ENCODE measurements at places on chromosomes 1 and 21. TPM values are rescaled to one million over a fixed set of nuclear protein-coding genes. Genes with fewer than 3 reads are reported as not detected.

MSH4 gene
- total RNA-seq = 0.48 TPM

CD53 gene
- 11.5 TPM for total RNA-seq

DNA sequence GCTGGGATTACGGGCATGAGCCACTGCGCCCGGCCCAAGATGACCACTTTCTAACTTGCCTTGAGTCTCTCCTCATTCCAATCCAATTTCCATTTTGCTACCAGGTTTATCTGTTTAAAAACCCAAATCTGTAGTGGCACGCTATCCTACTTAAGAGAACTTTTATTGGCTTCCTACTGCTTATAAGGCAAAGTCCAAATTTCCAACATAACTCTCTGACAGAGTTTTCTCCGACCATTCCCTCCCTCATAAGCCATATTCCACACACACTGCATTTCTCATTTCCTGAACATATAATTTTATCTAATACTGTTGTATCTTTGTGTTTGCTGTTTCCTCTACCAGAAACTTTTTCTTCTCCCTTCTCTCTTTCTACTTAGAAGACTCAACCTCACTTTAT, 15.3 kb downstream of the SF3A3 start:
- no peak for DNase-seq
- H3K27ac ChIP-seq = no peak overlapping the region
- H3K4me1 ChIP-seq = no peaks in the 10 kb centered on the region

- DNase-seq = no peak
- H3K4me3 ChIP-seq = no peak overlapping the region
- no peaks in the 10 kb centered on the region for H3K36me3 ChIP-seq
- H3K27me3 ChIP-seq = no peaks in the 10 kb centered on the region
- no peak overlapping the region for H3K27ac ChIP-seq
- H3K4me1 ChIP-seq = peaks cover 5% of the 10 kb centered on the region
These were observed 260.3 kb upstream of the SGIP1 start for GRCh38 chr1:66273656-66274055.

CHD5 gene
- total RNA-seq = not detected

LRRC53 gene
- not detected for total RNA-seq

- no peaks in the 10 kb centered on the region for H3K27me3 ChIP-seq
- H3K36me3 ChIP-seq = no peaks in the 10 kb centered on the region
- peak overlapping the region; percentile 89 for H3K27ac ChIP-seq
These were observed 3.4 kb downstream of the SEMA6C start for GRCh38 chr1:151143057-151143435.

ZFP69 gene
- total RNA-seq = 6.2 TPM

DNA sequence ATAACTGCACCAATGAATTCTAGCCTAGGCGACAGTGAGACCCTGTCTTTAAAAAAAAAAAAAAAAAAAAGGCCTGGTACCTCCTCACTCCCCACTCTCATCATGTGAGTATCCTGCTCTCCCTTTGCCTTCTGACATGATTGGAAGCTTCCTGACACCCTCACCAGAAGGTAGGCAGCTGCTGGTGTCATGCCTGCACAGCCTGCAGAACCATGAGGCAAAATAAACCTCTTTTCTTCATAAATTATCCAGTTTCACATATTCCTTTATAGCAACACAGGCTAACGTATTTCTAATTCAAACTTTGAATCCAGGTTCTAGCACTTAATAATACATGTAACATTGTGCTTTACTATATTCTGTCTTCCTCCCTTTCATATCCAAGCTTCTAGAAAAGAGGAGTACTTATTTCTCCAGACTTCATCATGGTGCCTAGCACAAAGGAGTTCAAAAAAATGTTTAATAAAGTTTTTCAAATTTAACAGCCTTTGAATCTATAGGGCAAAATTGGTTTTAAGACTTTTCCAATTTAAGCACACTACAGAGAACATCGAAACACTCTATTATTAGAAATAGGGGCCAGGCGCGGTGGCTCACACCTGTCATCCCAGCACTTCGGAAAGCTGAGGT, 5.6 kb downstream of the AHCTF1 start:
- H3K4me1 ChIP-seq = peaks cover 10% of the 10 kb centered on the region
- H3K36me3 ChIP-seq = no peaks in the 10 kb centered on the region
- no peak overlapping the region for H3K27ac ChIP-seq
- H3K27me3 ChIP-seq = no peaks in the 10 kb centered on the region
- DNase-seq = no peak
- no peak overlapping the region for H3K4me3 ChIP-seq

DNA sequence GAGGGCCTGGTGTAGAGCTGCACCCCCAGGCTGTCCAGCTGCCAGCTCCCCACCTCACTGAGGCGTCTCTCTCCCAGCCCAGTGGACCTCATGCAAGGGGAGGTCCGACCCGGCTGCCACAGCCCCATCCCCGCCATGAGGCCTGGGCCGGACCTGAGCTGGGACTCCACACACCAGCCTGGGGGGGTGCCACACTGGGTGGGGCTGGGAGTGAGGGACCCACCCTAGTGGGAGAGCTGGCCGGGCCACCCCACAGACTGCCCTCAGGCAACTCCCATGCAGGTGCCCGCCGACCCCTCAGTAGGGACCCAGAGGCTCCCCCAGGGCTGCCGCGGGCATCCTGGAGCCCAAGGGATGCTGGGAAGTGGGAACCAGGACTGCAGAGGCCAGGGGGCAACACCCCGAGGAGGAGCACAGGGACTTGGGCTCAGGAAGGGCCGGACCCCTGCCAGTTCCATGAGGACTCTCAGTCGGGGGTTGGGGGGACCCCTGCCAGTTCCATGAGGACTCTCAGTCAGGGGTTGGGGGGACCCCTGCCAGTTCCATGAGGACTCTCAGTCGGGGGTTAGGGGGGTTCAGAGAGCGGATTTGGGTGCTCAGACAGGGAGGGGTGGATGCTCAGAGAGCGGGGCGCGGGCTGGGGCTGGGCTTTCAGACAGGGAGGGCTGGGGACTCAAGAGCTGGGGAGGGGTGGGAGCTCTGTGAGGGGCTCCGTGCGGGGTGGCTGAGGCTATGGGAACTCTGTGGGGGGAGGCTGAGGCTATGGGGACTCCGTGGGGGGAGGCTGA, 1.2 kb upstream of the RNF223 start:
- H3K36me3 ChIP-seq = no peaks in the 10 kb centered on the region
- DNase-seq = no peak
- H3K27ac ChIP-seq = no peak overlapping the region

DNA sequence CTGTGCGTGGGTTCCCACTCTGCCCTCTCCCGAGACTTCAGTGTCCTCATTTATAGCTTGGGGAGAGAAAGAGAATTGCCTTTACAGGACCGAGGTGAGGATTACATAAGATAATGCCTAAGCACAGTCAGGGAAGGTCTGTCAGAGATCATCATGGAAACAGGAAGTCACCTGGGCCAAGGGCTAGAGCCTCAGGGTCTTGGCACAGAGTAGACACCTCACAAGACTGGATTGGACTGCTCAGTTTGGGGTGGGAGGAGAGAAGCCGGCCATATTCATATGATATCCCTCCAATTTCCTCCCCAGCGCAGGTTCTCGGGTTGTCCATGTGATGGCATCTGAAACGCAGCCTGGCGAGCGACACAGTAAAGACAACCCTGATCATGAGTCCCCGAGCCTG, 3.8 kb downstream of the CNR2 start:
- DNase-seq = no peak
- no peaks in the 10 kb centered on the region for H3K4me1 ChIP-seq
- no peaks in the 10 kb centered on the region for H3K27me3 ChIP-seq
- H3K4me3 ChIP-seq = no peak overlapping the region

SYT11 gene
- total RNA-seq = 32.4 TPM

AMY1A gene
- not detected for total RNA-seq

MTMR11 gene
- total RNA-seq = 48.2 TPM

ZNF670 gene
- 9.2 TPM for total RNA-seq

GRCh38 chr21:45088116-45088515, 13.7 kb downstream of the ADARB1 start:
- H3K4me3 ChIP-seq = no peak overlapping the region
- no peaks in the 10 kb centered on the region for H3K36me3 ChIP-seq
- H3K4me1 ChIP-seq = no peaks in the 10 kb centered on the region
- no peaks in the 10 kb centered on the region for H3K27me3 ChIP-seq
- no peak for DNase-seq
- H3K27ac ChIP-seq = no peak overlapping the region

DNA sequence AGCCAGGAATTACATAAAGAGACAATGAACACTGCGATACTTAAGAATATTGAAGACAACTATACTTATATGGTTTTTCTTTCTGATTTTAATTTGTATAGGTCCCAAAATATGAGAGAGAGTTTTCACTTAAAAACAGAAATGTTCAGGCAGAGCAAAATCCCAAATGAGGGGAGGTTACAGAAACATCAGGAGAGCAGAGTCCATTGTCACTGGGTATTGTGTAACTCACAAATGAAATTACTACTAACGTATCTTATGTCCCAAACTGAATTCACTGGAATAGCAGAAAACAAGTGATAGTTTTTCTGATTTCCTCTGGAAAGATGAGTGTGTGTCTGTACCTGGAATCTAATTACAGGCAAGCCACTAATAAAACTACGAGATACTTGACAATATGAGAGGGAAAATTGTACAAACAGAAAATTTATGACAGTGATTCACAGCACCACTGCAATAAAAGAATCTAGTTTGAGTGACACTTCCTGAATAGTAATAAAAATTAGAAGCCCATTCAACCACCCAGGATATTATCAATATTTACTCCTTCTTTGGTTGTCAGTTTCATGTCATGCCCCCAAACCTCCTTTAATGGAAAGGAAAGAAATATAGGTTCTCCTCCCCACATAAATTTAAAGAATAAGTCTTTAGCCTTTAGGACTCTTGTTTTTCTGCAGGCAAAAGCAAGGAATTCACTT, 522.6 kb downstream of the ADGRL2 start:
- H3K4me1 ChIP-seq = no peaks in the 10 kb centered on the region
- no peaks in the 10 kb centered on the region for H3K36me3 ChIP-seq
- DNase-seq = no peak
- no peak overlapping the region for H3K27ac ChIP-seq

DNA sequence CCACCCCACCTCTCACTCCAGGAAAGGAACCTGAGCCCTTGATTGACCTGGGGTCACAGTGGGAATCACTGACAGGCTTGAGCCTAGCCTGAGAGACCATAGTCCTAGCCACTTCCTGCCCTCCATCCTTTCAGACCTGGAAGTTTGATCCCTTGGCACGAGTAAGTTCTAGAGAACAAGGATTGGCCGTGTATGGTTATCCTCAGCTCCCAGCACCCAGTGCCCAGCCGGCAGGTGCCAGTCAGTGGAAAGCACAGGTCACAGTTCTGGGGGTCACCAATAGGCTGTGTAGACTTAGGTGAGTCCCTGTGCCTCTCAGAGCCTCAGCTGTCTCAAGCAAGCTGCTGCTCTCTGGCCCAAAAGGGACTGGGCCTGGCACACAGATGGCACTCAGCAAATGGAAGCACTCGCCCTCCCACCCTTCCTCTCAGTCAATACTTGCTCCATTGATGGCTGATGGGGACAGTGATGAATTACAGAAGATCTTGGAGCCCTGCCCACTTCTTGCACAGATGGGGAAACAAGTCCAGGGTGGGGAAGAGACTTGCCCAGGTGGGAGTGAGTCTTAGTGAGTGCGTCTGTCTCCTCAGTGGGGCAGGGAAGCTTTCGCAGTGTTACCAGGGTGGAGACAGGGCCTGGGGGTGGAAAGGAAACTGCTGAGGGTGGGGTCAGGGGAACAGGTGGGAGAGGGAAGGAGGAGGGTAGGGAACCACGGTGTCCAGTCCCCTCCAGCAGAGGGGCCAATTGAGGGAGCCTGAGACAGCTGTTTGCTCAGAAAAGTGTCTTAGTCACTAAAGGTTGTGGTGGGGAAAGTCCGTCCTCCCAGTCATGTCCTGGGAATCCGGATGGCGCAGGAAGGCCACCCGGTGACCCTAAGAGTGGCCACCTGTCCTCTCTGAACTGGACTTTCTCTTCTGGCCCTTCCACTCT, 2.6 kb upstream of the KCNQ4 start:
- no peak for DNase-seq
- peaks cover 9% of the 10 kb centered on the region for H3K4me1 ChIP-seq
- no peaks in the 10 kb centered on the region for H3K36me3 ChIP-seq
- no peak overlapping the region for H3K4me3 ChIP-seq

DNA sequence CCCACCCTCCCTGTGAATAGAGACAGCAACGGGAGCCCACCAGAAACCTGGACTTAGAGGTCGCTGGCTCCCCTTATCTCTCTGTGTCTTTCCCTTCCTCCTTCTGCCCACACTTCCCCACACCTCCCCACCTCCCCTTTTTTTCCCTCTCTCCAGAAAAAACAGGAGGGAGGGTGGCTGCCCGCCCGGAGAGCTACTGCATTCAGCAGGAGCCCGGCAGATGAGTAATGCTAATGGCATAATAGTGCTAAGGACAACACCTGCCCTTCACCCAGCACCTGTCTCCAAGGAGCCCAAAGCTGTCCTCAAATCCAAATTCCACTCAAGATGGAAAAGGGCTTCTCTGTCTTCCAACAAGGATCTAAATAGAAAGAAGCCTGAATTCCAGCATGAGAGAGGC, 11.4 kb upstream of the PRELP start:
- peak; percentile 85 for DNase-seq
- H3K4me3 ChIP-seq = no peak overlapping the region
- peaks cover 29% of the 10 kb centered on the region for H3K4me1 ChIP-seq
- H3K27ac ChIP-seq = peak overlapping the region; percentile 91
- no peaks in the 10 kb centered on the region for H3K27me3 ChIP-seq

TACSTD2 gene
- 0.26 TPM for total RNA-seq

IGFN1 gene
- not detected for total RNA-seq

DNA sequence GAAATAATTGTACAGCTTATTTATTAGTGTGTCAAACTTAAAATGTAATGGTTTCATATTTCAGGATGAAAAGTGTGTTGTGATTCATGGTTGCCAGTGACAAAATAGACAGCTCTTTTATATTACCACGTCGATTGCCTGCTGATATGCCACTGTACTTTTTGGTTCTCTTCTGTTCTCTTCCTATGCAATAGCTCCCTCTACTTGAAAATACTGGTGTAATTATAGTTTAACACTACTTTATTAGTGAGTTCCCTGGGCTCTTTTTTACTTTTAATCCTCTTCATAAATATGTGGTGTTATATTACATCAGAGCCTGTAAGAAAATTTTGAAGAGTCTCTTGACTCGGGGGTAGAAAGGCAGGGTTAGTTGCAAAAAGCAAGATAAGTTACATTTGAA, 111.3 kb downstream of the PATJ start:
- no peaks in the 10 kb centered on the region for H3K27me3 ChIP-seq
- no peak overlapping the region for H3K4me3 ChIP-seq
- H3K4me1 ChIP-seq = no peaks in the 10 kb centered on the region
- no peak overlapping the region for H3K27ac ChIP-seq
- no peak for DNase-seq

- H3K27ac ChIP-seq = peak overlapping the region; percentile 97
- DNase-seq = no peak
- H3K4me3 ChIP-seq = no peak overlapping the region
- no peaks in the 10 kb centered on the region for H3K27me3 ChIP-seq
- no peaks in the 10 kb centered on the region for H3K36me3 ChIP-seq
- H3K4me1 ChIP-seq = peaks cover 39% of the 10 kb centered on the region
These were observed 17.2 kb downstream of the CSRP1 start for GRCh38 chr1:201489643-201490261.

DNA sequence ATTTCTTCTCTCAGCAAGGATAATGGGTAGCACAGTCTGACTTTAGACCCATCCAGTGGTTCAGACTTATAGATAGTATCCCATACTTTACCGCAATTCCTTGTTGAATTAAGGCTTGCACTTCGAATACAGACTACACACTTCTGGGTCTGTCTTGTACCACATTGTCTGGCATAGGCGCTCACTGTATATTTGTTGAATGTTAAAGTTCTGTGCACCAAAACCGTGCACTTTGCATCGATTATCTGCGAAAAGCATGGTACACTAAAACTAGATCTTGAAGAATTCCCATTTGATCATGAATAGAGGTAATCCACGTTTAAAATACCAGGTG, 556 bp upstream of the RYR2 start:
- H3K27ac ChIP-seq = no peak overlapping the region
- H3K27me3 ChIP-seq = no peaks in the 10 kb centered on the region
- H3K4me3 ChIP-seq = no peak overlapping the region
- no peak for DNase-seq
- H3K36me3 ChIP-seq = no peaks in the 10 kb centered on the region
